Chondrocyte (in vitro differentiated cells): ENCODE measurements at places on chromosomes 5 and 9.

- no peak for DNase-seq
Observed at GRCh38 chr9:136546697-136547501, 1.1 kb upstream of the NOTCH1 start.

- DNase-seq = no peak
Observed at GRCh38 chr5:8568858-8569257, 699.9 kb downstream of the MTRR start.

DNA sequence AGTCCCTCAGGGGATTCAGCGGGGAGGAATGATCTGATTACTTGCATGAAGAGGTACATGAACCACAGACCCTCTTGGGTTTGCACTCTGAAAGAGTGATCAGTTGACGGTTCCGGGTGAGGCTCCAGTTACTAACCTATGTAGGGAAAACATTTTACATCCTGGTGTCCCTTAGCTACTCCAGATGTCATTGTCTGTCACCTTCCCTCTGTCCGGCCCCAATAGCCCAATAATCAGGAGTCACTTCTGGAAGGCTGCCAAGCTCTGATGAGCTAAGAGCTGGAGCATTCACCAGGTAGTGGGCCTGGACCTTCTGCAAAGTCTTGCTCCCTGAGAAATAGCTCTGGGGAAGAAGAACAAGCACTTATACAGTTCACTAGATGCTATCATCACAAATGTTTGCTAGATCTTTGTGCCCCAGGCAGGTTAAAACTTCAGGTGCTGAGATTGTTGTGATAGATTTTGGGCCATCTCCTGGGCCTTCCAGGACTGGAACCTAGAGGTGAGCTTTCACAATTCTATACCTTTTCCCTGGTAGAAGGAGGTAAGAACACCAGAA lies 64.5 kb downstream of the ENTREP1 start:
- DNase-seq = no peak

DNA sequence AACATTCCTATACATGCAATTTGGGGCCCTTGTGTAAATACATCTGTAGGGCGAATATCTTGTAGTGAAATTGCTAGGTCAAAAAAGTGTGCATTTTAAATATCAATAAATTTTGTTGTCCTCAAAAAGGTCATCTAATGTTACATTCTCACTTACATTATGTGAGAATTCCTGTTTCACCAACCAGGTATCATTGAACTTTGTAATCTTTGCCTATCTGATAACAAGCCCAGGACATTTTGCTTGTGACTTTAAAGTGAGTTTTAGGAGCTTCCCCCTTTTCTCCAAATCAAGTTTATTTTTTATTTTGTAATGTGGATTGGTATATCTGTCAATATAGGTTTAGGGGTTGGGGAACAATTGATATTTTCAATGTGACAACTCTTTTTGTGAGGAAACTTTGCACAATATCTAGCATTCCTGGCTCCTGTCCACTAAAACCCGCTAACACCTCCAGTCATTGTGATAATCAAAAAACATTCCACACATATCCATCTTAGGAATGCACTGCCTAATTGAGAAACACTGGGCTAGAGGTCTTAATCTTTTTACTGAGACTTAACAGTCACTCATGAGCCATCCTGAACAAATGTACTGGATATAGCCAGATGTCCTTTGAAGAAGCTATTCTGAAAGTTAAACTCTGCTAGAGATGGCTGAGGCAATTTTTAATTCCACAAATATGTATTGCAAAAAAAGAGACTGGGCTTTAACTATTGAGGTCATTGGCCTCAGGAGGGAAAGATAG lies 72.5 kb upstream of the SLC1A1 start:
- DNase-seq = no peak

DNA sequence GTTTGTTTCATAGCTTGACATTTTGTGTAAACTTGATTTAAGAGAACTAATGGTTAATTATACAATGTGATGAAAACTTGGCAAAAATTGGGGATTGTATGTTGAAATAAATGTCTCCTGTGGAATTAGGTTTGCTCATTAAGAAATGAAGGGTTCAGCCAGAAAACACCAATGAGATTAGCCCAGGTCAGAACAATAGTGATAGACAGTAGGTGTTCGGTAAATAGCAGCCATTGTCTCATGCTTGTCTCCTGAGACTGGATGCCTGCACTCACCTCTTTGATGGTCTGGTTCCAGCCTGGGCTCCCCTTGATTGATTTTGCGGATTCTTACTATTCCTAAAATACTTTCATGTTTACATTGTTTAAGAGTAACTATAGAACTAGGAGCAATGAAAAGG lies 135.5 kb downstream of the FBN2 start:
- DNase-seq = no peak
